ENCODE measurements at places on chromosomes 2 and 18.

DNA sequence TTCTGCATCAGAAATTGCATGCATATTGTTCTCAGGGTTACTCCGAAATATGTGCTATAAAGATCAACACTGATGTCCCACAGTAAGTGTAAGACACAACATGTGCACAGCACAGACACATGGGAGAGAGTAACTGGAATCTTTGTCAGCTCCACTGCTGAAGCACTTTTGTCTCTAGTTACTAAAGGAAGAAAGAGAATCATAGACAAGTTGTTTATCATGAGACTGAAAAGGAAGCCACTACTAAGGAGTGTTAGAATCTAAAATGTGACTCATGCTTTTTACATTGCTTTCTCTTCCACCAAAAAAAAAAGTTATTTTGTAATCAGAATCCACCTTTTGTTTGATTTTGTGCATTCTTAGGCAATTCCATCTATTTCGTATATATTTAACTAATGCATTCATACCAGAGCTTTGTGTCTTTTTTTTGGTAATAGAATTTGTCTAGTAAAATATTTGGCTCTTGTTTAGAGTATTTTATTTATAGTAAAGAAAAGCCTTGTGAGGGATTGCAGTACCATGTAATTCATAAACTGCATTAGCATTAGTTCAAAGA is 502.4 kb downstream of the FBXO15 start:
- no peak for DNase-seq

DNA sequence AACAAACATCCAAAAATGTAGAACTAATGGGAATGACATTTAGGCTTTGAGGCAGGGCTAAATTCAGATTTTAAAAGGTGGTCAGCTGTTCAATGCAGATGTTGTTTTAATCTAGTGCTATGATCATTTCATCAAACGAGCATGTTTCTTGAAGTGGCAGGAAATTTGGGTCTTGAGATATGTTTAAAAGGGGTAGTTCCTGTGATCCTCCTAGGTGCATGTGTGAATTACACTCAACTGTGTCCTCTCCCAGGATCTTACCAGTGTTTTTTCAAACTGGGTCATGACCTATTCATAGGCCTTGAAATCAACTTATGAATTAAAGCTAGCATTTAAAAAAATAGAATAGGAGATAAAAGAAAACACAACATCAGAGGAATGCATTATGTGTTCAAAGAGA is 57.4 kb upstream of the ACMSD start:
- DNase-seq: no peak

DNA sequence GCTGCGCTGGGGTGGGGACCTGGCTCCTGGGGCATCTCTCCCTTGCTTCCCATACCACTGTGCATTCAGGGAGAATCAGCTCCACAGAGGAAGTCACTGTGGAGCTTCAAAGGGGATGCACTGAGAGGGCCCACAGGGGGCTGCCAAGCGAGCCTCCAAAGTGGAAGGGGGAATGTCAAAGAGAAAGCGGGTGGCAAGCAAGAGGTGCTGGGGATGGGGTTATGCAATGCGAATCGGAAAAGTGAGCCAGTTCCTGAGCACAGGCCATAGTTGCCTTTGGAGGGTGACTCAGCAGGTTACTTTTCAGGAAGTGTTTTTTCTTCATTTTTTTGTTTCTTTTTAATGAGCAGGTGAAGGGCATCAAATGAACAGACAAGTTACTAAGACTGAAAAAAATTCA is 17.6 kb downstream of the PMAIP1 start:
- DNase-seq: no peak

DNA sequence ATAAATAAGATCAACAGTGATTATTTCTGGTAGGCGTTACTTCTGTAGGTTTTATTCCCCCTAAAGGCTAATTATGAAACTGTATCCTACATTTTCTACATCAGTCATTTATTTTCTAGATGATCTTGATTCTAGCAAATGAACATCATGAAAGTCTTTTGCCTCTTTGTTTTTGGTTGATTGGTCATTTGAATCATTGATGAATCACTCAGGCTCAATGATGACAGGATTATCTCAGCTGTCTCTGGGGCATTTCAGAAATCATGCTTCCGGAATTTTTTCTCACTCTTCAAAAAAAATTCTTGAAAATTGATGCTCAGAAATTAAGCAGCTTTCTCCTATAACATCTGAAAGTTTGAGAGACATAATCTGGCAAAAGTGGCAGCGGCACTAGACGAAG is 298.9 kb upstream of the TCF4 start:
- DNase-seq: no peak

DNA sequence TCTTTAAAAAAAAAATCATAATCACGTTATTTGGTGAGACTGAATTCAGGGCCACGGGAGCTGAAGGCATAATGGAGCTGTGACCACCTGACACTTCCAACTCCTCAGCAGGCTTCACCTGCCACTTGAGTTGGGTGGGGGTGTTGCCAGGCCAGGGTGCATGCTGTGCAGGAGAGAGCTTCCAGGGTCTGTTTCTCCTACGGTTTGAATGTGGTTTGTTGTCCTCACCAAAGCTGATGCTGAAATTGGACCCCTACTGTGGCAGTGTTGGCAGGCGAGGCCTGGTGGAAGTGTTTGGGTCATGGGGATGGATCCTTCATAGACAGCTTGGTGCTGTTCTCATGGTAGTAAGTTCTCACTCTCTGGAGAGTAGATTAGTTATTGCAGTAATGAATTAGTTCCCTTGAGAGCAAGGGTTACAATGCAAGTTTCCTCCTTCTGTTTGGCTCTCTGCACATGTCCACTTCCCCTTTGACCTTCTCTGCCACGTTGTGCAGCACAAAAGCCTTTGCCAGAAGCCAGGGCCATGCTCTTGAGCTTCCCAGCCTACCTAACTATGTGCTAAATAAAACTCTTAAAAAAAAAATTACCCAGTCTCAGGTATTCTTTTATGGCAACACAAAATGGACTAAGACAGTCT is 38.3 kb upstream of the ANKRD44 start:
- no peak for DNase-seq

GRCh38 chr18:29644276-29644675 is 1398.3 kb downstream of the DSC3 start:
- no peak for DNase-seq

- no peak for DNase-seq
Measured at GRCh38 chr2:70778676-70779075, 10.7 kb upstream of the ADD2 start.

DNA sequence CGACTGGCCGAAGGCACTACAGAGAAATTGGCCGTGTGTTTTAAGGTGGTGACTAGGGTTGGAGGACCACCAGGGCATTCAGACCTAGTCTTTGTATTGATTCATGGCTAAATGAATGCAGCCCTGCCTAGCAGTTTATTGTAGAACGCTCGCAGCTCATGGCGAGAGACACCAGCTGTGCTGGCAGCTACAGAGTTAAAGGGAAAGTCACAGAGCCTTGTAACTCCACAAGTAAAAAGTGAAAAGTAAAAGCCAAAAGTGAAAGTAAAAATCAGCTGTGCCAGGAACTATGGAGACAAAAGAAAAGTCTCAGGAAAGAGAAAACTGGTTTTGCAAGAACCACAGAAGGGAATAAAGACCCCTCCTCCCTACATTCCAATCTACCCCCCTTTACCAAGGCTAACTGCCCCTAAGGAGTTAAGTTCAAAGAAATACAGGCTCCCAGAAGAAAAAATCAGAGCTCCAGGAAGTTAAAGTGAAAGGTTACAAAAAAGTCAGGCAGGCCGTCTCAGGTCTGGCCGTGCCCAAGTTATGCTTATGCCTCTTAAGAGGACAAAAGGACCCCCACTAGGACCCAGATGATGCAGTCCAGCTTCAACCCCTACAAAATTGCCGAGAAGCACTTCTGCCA is 46.4 kb upstream of the SELENOI start:
- DNase-seq: no peak

GRCh38 chr2:29273685-29274611 is 158.7 kb downstream of the CLIP4 start:
- no peak for DNase-seq

- no peak for DNase-seq
Measured at GRCh38 chr2:157152362-157152761, 105.1 kb upstream of the GALNT5 start.

DNA sequence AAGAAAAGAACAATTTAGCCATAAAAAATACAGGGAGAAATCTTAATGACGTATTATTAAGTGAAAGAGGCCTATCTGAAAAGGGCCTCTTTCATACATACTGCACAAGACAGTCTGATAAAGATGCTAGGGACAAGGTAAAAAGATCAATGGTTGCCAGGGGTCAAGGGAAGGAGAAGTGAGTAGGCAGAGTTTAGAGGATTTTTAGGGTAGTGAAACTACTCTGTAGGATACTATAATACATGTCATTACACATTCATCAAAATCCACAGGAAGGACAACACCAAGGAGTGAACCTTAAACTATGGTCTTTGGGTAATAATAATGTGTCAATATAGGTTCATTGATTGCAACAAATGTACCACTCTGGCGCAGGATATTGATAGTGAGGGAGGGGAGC is 289.3 kb downstream of the FSIP2 start:
- DNase-seq: no peak

GRCh38 chr2:72112981-72113846 is 34.4 kb downstream of the CYP26B1 start:
- no peak for DNase-seq

- DNase-seq: no peak
Measured at GRCh38 chr2:211437396-211437795, 881.0 kb downstream of the CPS1 start.

DNA sequence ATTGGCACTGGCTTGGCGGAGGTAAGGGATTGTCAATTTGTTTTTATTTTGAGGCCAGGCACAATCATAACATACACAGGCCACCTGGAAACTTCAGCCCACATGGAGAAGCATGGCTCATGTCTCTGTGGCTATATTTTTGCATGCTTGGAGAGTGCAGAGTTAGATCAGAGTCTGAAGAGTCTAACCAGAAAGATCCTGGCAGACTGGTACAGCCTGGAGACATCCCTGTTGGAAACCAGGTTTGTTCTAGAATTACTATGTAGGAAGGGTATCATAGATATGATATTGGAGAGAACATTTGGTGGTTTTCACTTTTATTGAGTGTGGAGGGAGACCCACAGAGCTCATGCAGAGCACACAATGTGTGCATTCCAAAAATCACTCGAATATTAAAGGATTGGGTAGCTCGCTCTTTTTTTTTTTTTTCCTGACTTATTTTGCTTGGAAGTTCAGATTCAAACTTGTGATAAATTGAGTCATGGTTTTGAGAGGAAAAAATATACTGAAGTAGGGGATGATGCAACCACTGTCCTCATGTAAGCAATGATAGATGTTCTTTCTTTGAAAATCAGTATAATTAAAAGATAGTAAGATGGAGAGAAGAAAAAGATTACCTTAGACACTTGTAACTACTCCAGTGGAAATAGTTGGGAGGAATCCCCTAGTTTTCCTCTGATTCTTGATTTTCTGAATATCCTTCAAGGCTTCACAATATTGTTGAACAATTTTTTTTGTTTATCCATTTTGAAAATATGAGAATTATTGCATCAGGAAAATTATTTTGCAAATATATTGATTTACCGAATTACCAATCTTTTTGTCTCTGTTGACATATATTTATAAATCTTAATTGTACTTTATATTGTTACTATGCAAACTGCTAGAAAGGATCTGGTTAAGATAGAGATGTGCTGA is 185.7 kb upstream of the ZEB2 start:
- DNase-seq: no peak

GRCh38 chr2:47719099-47719498 is 63.8 kb upstream of the MSH6 start:
- no peak for DNase-seq

Data from SHP77 treated with DMSO at 0.1 percent for 48 hours (cell line).